T-helper 2 cell (primary cell): ENCODE measurements at places on chromosomes 13 and 19.

DNA sequence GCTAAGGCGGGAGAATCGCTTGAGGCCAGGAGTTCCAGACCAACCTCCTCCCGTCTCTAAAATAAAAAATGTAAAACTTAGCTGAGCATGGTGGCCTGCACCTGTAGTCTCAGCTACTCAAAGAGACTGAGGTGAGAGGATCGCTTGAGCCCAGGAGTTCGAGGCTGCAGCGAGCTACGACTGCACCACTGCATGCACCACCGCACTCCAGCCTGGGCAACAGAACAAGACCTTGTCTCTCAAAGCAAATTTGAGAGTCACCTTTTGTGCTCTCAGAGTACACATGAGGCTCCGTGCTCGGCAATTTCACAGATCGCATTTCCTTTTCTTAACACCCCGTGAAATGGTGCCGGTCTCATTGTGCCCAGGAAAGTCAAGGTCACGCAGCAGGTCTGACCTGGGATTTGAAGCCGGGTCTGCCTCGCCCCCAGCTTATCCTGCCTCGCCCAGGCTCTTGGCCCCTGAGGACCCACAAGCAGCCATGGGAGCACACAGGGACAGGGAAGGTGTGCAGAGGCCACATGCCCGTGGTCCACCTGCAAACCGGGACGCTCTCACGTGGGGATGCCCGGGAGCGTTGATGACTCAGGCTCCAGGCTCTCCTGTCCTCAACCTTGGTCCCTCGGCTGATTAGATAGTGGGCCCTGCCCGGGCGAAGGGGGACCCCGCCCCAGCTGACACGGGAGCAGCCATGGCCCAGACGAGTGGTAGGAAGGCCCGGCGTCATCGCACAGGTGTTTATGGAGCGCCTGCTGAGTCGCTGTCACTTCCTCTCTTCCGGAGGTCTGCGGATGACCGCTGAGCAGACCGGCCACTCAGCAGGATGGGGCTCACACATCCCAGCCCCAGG is 1.1 kb upstream of the SMIM24 start:
- no peak for DNase-seq

DNA sequence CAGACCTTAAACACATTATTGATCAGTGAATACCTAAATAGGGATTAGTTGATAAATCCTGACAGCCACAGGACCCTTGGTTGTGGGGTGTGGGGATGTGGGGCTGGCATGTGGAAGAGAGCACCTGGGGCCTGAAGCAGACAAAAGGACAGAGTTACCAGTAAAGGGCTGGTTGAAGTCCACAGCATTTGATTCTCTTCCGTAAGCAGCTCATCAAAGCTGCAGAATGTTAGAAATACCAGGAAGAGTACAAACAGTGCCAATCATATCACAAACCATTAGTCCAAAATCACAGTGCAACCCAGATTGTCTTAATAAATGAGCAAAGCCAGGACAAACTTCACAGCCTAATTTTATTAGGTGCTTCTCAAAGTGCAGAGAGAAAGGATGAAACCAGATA is 92.5 kb upstream of the KL start:
- DNase-seq, result no peak

DNA sequence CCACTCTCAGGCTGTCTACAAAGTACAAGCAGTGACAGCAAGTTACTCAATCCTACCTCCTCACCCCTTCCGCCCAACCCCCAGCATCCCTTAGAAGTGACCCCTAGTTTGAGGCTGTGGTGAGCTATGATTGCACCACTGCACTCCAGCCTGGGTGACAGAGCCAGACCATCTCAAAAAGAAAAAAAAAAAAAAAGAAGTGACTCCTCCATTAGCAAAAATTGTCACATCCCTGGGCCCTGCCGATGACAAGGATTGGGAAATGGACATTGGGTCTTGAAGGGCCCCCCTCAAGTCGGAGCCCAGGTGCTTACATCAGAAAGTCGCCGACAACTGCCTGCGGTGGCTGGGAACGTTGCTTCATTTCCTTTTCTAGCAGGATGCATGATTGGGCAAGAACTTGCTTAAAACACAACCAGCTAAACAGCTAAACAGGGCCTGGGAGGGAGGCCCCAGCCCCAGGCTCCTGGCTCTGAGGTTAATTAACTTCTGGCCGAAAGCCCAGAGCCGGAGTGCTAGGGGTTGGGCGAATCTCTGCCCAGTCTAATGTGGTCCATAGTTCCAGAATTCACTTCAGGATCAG is 15.3 kb downstream of the RAB3D start:
- no peak for DNase-seq

GRCh38 chr13:104796581-104796980 is 1730.4 kb upstream of the SLC10A2 start:
- no peak for DNase-seq

- no peak for DNase-seq
These were observed 1718.9 kb upstream of the MIR17HG start for GRCh38 chr13:89628567-89628966.

DNA sequence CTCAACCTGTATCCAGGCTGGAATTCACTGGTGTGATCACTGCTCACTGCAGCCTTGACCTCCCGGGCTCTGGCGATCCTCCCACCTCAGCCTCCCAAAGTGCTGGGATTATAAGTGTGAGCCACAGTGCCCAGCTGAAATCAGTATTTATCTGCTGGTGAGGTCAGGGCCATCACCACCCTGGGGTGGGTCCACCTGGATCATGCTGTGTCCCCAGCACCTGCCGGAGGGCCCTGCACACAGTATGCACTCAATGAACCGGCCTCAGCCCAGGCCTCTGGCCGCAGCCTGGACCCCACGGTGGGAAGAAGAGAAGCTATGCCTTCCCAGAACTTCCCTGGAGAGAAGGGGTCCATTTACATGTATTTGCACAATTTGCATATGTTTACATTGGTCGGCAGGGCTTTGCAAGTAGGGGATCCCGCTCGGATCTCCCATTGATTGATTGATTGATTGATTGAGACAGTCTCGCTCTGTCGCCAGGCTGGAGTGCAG is 2.6 kb upstream of the SLC5A5 start:
- no peak for DNase-seq

DNA sequence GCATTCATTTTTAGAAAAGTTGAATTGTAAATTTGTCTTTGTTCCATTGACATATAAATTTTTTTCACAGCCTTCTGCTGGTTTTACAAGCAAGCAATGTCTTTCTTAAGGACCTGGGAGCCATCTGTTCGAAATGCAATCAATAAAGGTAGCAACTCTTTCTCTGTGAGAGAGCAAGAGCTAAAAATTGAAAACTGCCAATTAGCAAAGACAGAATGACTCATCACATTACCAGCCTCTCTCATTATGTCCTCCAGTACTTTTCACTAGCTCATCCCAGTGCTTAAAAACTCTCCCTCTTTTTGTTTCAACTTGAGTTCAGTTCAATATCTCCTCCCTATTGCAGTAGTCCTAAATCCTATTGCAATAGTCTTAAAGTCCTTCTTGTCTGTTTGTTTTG is 760.7 kb upstream of the SLITRK6 start:
- DNase-seq, result no peak

GRCh38 chr19:45960595-45961235 is 12.9 kb downstream of the NOVA2 start:
- no peak for DNase-seq

DNA sequence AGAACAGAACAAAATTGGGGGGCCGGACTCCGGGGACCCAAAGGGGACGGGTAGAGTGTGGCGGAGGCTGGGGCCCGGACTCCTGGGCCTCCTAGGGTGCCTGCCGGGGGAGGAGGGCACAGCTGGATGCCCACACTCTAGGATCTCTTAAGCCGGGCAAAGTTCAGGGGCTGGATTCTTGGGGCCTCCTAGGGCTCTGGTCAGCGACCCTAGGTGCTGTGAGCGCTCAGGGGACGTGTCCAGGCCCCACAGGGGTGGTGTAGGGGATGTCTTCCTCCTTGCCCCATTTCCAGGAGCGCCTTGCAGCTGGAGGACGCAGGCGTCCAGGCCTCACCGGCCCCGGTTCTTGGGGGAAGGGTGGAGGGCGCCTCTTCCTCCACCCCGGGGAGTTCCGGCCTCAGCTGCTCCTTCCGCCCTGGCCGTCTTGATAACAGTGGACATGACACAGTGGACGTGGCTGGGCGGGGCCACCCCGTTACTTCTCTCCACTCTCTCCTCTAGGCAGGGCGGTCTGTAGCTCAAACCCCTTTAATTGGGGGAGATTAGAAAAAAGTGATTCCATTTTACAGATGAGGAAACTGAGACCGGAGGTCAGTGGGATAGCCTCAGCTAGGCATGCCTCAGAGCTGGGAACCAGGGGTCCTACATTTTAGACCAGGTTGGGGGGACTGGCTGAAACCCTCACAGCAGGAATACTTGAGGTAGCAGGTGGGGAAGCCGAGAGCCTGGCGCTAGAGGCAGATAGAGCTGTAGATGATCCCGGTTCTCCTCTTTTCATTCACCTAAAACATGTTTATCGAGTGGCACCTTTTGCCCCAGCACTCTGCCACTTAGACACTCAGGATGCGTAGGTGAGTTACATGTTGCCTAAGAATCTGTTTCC is 705 bp downstream of the STXBP2 start:
- DNase-seq, result no peak

GRCh38 chr13:25915840-25916518 is 135.8 kb downstream of the SHISA2 start:
- DNase-seq, result no peak

GRCh38 chr13:97113231-97114001 is 108.7 kb upstream of the MBNL2 start:
- DNase-seq, result peak; percentile 20

GRCh38 chr13:48858122-48858902 is 117.4 kb upstream of the FNDC3A start:
- DNase-seq, result no peak
